ENCODE measurements at places on chromosomes 2 and 18. TPM values are rescaled to one million over a fixed set of nuclear protein-coding genes. Genes with fewer than 3 reads are reported as not detected.

- no peaks in the 10 kb centered on the region for H3K27me3 ChIP-seq
- H3K4me3 ChIP-seq = no peak overlapping the region
- no peaks in the 10 kb centered on the region for H3K36me3 ChIP-seq
- H3K27ac ChIP-seq = no peak overlapping the region
Measured at GRCh38 chr2:180307096-180307495, 300.0 kb upstream of the CWC22 start.

DNA sequence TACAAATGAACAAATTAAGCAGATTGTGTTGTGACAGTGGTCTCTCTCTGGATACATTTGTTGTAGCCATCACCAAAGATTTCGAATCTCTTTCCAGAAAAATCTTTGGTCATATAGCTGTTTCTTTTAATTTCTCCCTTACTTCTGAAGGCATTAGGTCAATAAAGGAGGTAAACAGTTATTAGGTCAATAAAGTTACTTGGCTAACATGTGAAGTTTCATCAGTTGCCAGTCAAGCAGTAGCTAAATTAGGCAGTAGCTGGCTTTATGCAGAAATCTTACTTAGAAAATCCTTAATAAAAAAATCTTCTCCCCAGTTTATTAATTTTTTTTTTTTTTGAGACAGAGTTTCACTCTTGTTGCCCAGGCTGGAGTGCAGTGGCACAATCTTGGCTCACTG, 115.5 kb downstream of the MBD5 start:
- no peaks in the 10 kb centered on the region for H3K4me1 ChIP-seq
- H3K4me3 ChIP-seq = no peak overlapping the region
- H3K27ac ChIP-seq = no peak overlapping the region
- H3K36me3 ChIP-seq = no peaks in the 10 kb centered on the region
- no peak for DNase-seq

GRCh38 chr2:175676813-175677212, 325.3 kb downstream of the LNPK start:
- DNase-seq = no peak
- no peaks in the 10 kb centered on the region for H3K36me3 ChIP-seq
- H3K27me3 ChIP-seq = no peaks in the 10 kb centered on the region
- H3K4me3 ChIP-seq = no peak overlapping the region
- no peaks in the 10 kb centered on the region for H3K4me1 ChIP-seq
- H3K27ac ChIP-seq = no peak overlapping the region

DNA sequence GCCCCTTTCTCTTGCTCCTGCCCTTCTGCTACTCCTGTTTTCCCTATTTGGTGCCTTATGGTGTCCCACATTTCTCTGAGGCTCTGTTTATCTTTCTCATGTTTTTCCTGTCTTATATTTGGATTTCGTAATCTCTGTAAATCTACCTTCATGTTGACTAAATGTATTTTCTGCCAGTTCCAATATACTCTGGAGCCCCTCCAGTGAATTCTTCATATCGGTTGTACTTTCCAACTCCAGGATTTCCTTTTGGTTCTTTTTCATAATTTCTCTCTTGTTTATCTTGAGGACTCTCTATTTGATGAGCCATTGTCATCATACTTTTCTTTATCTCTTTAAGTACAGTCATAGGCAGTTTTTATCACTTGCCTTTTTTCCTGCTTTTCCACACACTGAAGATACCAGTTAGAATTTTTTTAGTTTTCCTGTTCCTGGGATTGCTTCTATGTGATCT, 19.1 kb downstream of the SCLY start:
- no peak for DNase-seq
- no peaks in the 10 kb centered on the region for H3K27me3 ChIP-seq
- H3K36me3 ChIP-seq = peaks cover 28% of the 10 kb centered on the region
- H3K4me3 ChIP-seq = no peak overlapping the region
- H3K27ac ChIP-seq = no peak overlapping the region

- H3K27ac ChIP-seq = no peak overlapping the region
- H3K27me3 ChIP-seq = no peaks in the 10 kb centered on the region
- H3K36me3 ChIP-seq = no peaks in the 10 kb centered on the region
- no peak overlapping the region for H3K4me3 ChIP-seq
- no peak for DNase-seq
Measured at GRCh38 chr2:134143568-134143967, 110.3 kb upstream of the MGAT5 start.

The UBXN4 gene
- total RNA-seq = 52.9 TPM

The ERMN gene
- total RNA-seq = not detected

The CDH20 gene
- not detected for total RNA-seq

All from heart left ventricle (tissue), 16 donors.